ENCODE measurements at places on chromosomes 7 and 10.

DNA sequence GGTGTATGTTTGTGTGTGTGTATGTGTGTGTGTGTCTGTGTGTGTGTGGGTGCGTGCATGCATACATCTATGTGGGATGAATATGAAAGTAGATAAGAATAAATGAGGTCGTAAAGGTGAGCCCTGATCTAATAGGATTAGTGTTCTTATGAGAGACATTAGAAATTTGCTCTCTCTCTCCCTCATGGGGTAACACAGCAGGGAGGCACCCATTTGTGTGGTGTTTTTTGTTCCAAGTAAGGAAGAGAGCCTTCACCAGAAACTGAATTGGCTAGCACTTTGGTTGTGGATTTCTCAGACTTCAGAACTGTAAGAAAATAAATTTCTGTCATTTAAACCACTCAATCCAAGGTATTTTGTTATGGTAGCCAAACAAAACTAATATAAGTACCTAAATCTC, 353.7 kb upstream of the CHRM2 start:
- DNase-seq = no peak

GRCh38 chr7:29565224-29565630, 1.6 kb downstream of the PRR15 start:
- DNase-seq = no peak

DNA sequence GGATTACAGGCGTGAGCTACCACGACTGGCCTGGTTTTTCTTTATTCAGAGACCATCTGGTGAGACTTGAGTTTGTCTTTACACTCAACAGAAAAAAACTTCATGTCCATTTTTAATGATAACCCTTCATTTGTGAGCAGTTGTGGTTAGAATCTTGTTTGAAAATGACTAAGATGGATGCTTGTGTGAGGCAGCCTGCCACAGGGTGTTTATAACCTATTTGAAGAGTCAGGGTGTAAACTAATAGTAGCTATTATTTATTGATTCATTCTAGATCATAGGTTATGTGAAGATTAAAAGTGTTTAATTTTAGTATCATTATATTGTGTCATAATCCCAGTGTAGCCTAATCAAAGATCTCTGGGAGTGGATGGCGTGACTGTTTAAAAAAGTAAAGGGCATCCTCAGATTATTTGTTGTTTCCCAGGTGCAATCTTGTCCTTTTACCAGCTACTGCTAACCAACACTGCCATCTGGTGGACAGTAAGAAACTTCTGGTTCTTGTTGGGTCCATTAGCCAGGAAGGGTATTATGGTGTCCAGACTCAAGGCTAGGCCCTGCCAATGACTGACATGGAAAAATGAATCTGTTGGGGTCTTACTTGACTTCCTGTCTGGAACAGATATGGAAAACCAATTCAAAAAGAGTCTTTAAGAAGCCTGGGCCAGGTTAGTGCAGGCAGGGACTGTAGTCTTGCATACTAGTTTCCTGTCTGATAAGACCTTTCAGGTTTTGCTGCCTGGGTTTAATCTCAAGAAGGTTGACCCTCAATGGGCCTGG, 24.9 kb downstream of the NRBF2 start:
- no peak for DNase-seq

DNA sequence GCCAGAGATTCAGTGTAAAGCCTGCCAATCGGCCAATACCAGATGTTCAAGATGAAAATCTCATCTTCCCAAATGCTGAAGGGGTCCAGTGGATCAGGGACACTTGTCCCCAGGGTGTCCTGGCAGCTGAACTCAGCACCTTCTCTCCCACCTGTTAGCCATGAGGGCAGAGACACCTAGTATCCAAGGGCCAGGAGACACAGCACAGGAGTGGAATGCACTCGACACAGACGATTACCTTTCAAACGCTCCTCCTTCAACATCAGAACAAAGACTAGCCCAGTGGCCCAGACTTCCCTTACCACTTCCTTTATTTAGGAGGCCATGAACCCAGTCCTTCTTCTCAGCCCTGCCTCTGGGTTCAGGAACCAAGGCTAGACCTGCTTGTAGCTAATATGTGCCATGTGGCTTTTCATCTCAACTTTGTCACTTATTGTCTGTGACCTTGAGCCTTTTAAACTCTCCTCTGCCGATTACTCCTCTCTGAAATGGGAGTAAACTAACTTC, 180.3 kb upstream of the PLXNA4 start:
- DNase-seq = no peak

GRCh38 chr7:132518102-132518838, 58.0 kb downstream of the PLXNA4 start:
- no peak for DNase-seq
